Peyer's patch (tissue), 4 donors: ENCODE measurements at places on chromosomes 16 and 17.
A peak's percentile ranks its signal among the peaks of the same experiment; 100 is the strongest.

DNA sequence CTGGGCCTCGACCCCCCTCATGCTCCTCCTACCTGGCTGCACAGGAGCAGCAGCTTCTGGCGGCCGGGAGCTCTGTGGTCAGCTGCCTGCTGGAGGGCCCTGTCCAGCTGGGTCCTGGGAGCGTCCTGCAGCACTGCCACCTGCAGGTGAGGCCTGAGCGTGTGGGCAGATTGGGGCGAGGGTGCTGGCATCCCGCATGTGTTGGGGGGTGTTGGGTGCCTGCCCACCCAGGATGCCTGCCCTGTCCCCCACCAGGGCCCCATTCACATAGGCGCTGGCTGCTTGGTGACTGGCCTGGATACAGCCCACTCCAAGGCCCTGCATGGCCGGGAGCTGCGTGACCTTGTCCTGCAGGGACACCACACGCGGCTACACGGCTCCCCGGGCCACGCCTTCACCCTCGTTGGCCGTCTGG is 16.5 kb downstream of the FCSK start:
- H3K27me3 ChIP-seq, result no peaks in the 10 kb centered on the region
- no peak overlapping the region for H3K27ac ChIP-seq
- H3K36me3 ChIP-seq, result no peaks in the 10 kb centered on the region
- H3K4me3 ChIP-seq, result no peak overlapping the region
- H3K4me1 ChIP-seq, result no peaks in the 10 kb centered on the region
- no peak for DNase-seq

- H3K4me3 ChIP-seq, result no peak overlapping the region
- H3K27ac ChIP-seq, result no peak overlapping the region
- DNase-seq, result no peak
Observed at GRCh38 chr16:55539488-55539887, 27.0 kb upstream of the CAPNS2 start.

- H3K4me1 ChIP-seq, result no peaks in the 10 kb centered on the region
- H3K27ac ChIP-seq, result no peak overlapping the region
- no peak overlapping the region for H3K4me3 ChIP-seq
- no peaks in the 10 kb centered on the region for H3K27me3 ChIP-seq
- no peak for DNase-seq
Observed at GRCh38 chr16:55642611-55643010, 13.2 kb upstream of the SLC6A2 start.

GRCh38 chr17:36817483-36818048 is 119.7 kb upstream of the LHX1 start:
- H3K4me3 ChIP-seq, result no peak overlapping the region
- H3K27ac ChIP-seq, result no peak overlapping the region
- DNase-seq, result no peak
- H3K4me1 ChIP-seq, result no peaks in the 10 kb centered on the region
- no peaks in the 10 kb centered on the region for H3K36me3 ChIP-seq
- no peaks in the 10 kb centered on the region for H3K27me3 ChIP-seq

- peak; percentile 50 for DNase-seq
- H3K27me3 ChIP-seq, result no peaks in the 10 kb centered on the region
- peak overlapping the region; percentile 89 for H3K27ac ChIP-seq
- no peaks in the 10 kb centered on the region for H3K36me3 ChIP-seq
Observed at GRCh38 chr16:15857724-15858560, 1.1 kb upstream of the MYH11 start.

- no peaks in the 10 kb centered on the region for H3K36me3 ChIP-seq
- H3K27me3 ChIP-seq, result no peaks in the 10 kb centered on the region
- DNase-seq, result no peak
- H3K4me1 ChIP-seq, result no peaks in the 10 kb centered on the region
- H3K4me3 ChIP-seq, result no peak overlapping the region
Observed at GRCh38 chr16:75323933-75324332, 72.5 kb upstream of the BCAR1 start.
